GM13976 (cell line): ENCODE measurements at places on chromosomes 11 and 22.

GRCh38 chr22:19214078-19214473 is 35.5 kb upstream of the SLC25A1 start:
- DNase-seq: no peak

DNA sequence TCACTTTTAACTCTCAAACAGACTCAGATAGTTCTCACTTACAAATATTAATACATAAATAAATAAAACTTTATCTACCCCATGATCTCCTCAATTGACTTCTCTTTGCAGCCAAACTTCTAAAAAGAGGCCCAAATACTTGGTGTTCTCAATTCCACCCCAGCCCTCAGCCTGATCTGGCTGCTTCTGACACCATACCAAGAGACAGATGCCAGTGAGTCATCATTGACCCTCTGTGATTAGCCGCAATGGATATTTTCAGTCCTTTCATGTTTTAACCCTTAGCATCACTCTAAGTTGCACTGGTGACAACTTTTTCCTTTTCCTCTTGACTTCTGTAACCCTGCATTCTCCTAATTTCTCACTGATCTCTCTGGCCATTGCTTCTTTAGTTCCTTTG is 184.1 kb upstream of the ARHGAP20 start:
- no peak for DNase-seq

GRCh38 chr11:28773606-28774005 is 665.4 kb downstream of the METTL15 start:
- DNase-seq: no peak

DNA sequence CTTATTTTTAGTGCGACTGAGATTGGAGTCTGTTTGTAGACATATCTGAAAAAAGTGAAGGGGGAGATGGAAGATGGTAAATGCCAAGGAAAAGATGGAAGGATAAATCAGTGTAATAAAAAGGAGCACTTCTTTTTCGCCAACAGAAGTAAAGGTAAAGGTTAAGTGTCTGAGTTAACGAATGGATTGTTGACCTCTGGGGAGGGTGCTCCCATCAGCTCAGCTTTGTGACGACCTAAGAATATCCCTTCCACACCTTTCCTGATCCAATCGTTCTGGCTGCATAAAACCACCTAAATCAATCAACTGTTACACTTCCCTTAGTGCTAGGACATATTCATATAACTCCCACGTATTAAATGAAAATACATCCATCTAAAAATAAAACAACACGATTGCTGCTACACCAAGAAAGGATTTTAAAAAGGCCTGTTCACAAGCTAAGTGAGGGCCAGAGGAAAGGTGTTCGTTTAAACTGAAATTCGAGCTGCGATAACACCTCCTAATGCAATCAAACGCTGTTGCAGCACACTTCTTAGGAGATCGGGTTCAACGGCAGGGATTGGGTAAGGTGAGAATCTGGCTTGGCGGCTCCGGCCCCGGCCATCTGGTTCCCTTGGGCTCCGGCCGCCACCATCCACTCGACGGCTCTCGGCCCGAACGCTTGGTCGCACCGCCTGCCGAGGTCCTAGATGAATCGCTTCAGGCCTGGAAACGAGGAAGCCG is 658 bp downstream of the C11orf71 start:
- no peak for DNase-seq

DNA sequence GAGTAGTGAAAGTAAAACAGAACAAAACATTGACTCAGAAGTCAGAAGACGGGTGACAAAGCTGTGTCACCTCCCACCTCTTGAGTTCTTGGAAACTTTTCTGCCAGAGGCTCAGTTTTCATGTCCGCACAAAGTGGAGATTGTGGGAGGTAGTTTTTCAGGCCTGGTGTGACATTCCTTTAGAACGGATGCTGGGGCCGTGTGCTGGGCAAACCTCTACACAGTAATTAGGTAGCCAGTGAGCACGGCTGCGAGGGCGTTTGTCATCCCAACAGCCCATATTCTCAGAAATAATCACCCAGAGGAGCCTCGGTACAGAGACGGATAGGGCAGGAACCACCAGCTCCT is 1054.4 kb downstream of the TBC1D22A start:
- DNase-seq: no peak

- no peak for DNase-seq
These were observed 122.8 kb downstream of the FAT3 start for GRCh38 chr11:92347454-92347853.

GRCh38 chr11:10453261-10453660 is 1.8 kb upstream of the AMPD3 start:
- DNase-seq: peak; percentile 2

- DNase-seq: no peak
These were observed 73.7 kb downstream of the DGCR2 start for GRCh38 chr22:19048531-19048930.

DNA sequence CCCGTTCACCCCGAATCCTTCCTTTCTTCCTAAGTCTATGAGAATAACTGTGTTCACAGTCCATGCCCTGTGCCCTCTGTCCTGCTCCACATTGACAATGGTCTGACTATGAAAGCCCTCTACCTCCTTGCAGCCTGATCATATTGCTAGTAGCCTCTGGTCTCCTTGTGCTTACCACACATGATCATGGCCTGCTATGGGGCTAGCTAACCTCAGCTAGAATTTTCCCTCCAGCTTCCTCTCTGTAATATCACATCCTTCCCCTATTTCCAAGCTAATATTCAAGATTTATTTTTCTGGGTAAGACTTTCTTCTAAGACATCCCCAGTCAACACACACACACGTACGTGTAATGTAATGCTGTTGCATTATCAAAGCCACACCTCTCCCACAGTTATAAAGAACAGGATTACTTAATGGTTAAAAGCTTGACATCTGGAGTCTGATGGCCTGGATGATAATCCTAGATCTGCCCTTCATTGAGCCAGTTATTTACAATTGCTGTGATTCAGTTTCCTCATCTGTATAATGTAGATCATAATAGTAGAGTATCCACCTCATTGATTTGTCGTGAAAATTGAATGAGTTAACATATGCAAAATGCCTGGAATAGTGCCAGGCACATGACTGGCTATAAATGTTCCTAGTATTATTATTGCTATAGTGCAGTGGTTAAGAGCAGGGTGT is 214.4 kb upstream of the BLID start:
- no peak for DNase-seq

- no peak for DNase-seq
These were observed 41.6 kb upstream of the LINC01488 start for GRCh38 chr11:69439651-69440464.

DNA sequence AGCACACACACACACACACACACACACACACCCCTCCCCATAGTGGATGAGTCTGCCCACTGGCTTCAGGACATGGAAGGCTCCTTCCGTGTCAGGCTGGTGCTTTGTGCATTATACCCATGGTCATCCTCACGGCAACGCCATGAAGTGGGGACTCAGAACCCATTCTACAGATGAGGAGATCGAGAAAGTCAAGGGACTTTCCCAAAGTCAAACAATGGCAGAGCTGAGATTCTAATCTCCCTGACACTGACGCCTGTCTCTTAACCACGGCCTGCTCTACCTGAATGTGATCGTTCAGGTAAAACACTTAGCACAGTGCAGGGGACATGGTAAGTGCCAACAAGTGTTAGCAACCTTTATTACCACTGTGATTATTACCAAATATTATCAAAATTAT is 4.3 kb upstream of the MN1 start:
- DNase-seq: no peak

DNA sequence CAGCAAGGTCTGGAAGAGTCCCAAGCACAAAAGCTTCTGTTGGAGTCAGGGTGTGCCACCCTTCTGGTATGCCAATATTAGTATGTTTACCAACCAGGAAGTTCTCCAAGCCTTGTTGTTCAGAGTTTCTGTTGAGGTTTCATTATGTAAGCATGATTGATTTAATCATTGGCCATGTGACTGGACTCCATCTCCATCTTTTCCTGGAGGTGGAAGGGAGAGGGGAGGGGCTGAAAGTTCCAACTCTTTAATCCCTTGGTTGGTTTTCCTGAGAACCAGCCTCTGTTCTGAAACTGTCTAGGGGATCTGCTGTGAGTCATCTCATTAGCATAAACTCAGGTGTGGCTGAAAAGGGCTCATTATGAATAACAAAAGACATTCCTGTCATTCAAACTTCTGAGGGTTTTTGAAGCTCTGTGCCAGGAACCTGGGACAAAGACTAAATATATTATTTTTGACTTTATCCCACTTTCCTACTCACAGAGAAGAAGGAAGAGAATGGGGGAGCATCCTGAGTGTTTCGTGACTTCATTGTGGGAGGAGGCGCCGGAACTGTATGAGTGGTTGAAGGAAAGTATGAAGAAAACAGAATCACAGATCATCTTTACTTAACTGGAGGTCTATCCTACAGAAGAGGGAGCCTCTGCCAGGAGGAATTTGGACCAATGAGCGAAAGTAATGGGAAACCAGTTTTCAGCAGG is 138.2 kb downstream of the NECTIN1 start:
- DNase-seq: no peak

GRCh38 chr11:10139143-10139542 is 154.9 kb downstream of the SBF2 start:
- DNase-seq: no peak

DNA sequence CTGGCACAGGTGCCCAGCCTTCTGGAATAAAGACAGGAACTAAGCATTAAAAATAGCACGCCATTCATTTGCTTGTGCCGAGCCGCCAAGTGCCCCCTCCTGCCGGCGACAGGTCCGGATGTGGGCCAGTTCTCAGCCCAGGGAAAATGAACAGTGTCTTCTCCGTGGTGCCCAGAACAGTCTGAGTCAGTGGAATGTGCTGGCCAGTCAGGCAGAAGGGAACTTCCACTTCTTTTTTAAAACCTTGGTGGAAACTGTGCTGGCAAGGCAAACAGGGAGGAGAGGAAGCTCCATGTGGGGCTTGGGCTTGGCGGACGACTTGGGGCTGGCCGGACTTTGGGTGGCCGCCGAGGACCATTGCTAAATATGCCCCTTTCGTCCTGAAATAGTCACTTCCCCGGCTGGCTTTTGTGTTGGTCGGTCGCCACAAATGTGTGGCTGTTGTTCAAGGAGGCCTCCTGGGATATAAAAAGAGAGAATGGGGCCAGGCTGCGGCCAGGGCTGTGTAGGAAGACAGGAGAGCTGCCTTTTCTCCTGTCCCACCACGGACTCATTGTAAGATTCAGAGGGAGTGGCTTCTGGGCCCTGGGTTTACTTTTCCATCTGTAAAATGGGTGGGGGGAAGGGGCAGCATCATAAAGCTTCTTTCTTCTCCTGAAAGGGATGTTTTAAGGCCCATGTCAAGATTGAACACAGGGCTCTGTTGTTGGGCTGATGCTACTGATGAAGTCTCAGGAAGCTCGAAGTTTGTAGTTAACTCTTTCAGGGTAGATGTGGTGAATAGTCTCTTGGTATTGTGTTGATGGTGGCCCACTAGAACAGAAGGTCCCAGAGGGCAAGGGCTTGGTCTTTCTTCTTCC is 101.0 kb downstream of the PTPRJ start:
- DNase-seq: no peak

- no peak for DNase-seq
These were observed 10.6 kb upstream of the KCNJ1 start for GRCh38 chr11:128877726-128878125.

DNA sequence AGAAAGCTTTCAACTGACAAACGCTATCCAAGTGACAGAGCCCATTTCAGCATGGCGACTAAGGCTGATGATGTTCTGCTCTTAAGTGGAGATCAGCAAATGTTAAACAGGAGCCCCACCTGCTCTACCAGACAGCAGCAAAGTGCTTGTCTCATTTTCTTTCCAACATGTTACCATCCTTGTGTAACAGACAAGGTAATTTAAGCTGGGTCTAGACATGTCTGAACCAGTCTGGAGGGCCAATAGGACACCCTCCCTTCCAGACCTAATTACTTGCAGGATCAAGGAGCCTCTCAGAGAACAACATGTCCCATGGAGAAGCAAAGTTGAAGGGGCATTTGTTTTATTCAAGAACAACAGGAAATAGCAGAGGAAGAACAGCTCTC is 3.9 kb upstream of the LMO2 start:
- no peak for DNase-seq
